ENCODE measurements at places on chromosomes 3 and 15.

- no peak for DNase-seq
Observed at GRCh38 chr15:80988148-80988796, 1.3 kb downstream of the MESD start.

DNA sequence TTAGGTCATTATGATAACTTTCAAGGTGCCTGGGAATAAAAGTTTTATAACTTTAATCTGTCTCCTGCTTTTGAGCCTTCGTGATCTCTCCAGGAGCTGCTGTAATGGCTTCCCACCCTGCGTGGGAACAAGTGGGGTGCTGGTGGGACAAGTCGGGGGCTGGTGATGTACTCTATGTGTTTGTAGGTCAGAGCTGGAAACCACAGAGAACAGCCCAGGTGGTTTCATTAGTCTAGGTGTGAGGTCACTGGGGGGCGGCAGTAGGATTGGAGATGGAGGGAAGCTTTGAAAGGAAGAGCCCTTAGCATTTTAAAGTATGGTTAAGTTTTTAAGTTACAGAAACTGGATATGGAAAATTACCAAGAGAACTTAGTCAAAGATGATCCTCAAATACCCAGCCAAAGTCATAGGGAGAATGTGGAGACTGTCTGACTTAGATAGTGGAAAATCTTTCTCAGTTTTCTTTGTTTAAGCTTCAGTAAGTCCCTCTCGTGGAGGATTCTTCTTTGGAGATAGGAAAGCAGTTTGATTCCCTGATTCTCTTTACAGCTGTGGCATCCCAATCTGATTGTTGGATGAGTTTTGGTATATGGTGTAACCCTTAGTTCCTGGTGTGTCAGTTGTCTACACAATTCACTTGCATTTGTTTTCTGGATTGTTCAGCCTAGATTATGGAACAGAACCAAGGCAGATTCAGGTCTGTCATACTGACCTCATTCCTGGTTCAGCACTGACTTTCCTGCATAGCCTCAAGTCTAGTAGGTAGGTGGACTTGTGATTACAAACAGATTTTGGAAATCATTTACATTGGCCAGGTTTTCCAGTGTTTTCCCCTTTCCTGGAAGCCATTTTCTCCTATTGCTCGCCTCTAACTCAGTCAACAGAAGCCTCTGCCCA is 115.6 kb downstream of the FNDC3B start:
- DNase-seq = no peak

DNA sequence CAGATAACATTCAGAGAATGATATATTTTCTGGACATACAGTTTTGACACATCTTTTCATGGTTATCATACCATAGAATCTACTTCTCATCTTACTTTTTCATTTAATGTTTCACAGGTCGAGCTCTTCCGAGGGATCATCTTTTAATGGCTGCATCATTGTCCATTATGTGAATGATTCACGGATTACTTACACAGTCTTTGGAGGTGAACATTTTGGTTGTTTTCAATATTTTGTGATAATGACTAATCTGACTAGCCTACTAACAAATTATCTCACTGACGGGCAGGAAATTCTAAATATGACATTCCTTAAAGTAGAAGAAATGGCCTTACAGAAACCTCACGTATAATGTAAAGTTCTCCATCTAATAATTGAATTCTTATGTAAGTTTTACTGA is 209.1 kb upstream of the STRIT1 start:
- DNase-seq = no peak

GRCh38 chr3:66297900-66298299 is 77.1 kb downstream of the SLC25A26 start:
- DNase-seq = no peak

- no peak for DNase-seq
Observed at GRCh38 chr3:54538346-54538745, 389.5 kb downstream of the LRTM1 start.
